ENCODE measurements at places on chromosomes 7 and 10.

- no peak for DNase-seq
These were observed 678.5 kb downstream of the KCNMA1 start for GRCh38 chr10:76959111-76959510.

- DNase-seq: no peak
These were observed 9.7 kb downstream of the ADGRA1 start for GRCh38 chr10:133097418-133097817.

DNA sequence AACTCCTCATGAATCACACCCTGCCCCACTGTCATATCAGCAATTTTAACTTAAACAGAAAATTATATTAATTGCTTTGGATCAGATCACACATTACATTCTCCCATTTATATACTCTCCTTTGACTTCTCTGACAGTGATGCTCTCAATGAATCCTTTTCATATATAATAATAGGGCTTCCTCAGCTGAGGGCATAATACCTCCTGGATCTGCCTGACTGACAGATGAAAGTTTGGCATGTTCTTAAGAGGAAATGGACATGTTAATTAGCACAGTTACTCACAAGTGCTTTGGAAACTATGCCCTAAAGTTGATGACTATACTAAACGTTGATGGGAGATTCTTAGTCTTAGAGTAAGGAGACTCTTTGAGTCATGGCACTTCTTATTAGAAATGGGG, 478.2 kb upstream of the LRRN3 start:
- no peak for DNase-seq

GRCh38 chr10:28082316-28082715, 83.4 kb upstream of the ODAD2 start:
- DNase-seq: no peak

DNA sequence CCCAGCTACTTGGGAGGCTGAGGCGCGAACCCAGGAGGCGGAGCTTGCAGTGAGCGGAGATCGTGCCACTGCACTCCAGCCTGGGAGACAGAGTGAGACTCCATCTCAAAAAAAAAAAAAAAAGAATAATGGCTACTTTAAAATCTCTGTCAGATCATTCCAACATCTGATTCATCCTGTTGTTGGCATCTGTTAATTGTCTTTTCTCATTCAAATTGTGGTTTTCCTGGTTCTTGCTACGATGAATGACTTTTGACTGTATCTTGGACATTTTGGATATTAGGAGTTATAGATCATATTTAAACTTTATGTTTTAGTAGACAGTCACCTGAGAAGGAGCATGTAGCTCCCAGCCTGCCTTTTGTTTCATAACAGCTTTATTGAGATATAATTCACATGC, 8.5 kb downstream of the TPST1 start:
- no peak for DNase-seq

DNA sequence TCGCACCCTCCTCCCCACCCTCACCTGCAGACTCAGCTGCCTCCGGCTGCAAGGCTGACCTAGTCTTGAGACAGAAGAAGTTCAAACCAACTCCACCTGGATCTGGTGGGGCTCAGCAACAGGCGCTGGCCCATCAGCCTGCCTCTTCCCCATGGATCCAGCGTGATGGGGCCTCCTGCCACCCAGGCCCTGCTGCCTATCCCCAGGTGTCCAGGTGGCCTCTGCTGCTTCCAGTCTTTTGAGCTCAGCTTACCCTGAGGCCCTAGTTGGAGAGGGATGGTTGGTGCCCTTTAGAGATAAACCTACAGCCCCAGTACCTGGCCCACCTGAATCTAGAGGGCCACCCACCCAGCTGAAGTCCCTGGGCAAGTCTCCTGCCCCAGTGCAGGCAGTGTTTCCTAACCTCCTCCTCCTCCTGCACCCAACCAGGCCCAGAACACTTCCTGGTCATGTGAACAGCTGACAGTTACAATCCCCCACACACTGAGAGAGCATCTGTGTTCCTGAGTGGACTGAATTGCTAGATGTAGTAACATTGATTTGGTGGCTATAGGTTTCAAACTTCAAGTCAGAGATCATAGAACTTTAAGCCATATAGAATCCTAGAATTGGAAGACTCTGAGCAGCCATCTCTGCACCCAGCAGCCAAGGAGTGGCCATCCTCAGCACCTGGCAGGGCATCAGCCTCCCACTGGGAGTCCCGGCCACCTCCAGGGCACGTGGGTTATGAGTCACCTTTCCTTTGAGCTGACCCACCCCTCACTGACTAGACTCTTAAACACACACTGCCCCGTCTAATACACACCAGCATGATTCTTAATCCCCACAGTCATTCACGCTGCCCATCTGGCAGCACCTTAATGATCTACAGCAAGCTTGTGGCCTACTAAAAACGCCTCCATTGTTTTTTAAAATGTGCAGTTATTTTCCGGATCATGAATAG, 51.9 kb downstream of the ALOX5 start:
- no peak for DNase-seq

- no peak for DNase-seq
These were observed 285.8 kb upstream of the CACNA2D1 start for GRCh38 chr7:82729172-82730030.

DNA sequence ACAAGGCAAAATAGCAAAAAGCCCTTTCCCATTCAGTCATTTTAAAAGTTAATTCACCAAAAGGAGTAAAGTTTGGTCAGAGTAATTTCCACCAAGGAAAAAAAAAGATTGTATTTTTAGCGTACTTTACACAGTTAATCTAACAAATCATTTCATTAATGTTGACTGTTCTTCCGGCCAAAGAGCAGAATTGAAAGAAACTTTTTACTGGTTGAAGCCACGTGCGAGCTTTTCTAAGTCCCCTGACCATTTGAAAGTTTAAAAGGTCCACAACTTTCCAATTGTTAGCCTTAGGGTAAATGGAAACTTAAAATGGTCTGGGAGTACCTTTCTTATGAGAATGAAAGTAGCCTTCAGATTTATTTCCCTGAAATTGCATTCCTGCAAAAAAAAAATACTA, 296.7 kb downstream of the ARL4A start:
- no peak for DNase-seq

GRCh38 chr7:53110425-53110824, 75.0 kb downstream of the POM121L12 start:
- DNase-seq: no peak

GRCh38 chr7:86833360-86833759, 189.7 kb downstream of the GRM3 start:
- no peak for DNase-seq

GRCh38 chr10:78429984-78430383, 396.3 kb downstream of the RPS24 start:
- no peak for DNase-seq

- DNase-seq: no peak
These were observed 324.9 kb downstream of the LRRTM3 start for GRCh38 chr10:67250686-67251085.

- DNase-seq: no peak
These were observed 296.4 kb upstream of the MKLN1 start for GRCh38 chr7:131031099-131031868.

- DNase-seq: no peak
These were observed 21.9 kb downstream of the ATXN7L1 start for GRCh38 chr7:105854498-105854897.

- DNase-seq: no peak
These were observed 266.6 kb downstream of the POLR1F start for GRCh38 chr7:19442016-19442785.

DNA sequence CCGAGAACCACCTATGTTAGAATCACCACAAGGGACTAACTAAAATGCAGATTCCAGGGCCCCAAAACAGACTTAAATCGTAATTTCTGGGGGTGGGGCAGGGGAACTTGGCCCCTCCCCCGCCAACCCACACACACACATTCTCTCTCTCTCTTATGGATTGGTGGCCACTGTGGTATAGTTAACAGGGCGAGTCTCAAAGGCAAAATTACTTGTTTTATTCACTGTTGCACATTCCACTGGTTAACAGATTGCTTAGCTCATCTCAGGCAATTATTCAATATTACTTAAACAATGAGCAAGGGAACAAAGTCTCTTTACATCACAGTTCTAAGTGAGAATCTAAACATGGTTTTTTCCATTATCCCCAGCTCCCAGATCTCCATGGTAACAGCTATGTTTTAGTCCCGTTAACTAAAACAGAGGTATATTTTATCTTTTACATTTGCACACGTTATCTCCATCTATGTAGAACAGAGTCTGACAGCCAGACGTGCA, 38.5 kb downstream of the IGF2BP3 start:
- DNase-seq: no peak

DNA sequence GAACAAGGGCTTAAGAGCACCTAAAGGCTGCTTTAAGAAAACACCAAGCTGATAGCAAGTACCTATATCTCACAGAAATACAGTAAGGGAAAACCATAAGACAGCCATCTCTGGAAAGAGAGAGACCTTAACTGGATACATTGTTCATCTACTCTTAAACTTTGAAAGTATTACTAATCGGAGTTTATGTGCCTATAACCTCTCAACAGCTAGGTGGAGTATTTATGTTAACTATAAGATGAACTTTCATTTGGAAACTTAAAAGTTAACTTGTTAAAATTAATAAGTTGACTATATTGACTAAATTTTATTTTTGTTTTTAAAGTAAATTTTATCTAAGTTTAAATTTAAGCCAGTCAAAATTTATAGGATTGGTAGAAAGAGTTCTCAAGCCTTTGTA, 90.6 kb downstream of the USP6NL start:
- no peak for DNase-seq

- DNase-seq: no peak
These were observed 8.8 kb upstream of the ZNF503 start for GRCh38 chr10:75410132-75411005.

DNA sequence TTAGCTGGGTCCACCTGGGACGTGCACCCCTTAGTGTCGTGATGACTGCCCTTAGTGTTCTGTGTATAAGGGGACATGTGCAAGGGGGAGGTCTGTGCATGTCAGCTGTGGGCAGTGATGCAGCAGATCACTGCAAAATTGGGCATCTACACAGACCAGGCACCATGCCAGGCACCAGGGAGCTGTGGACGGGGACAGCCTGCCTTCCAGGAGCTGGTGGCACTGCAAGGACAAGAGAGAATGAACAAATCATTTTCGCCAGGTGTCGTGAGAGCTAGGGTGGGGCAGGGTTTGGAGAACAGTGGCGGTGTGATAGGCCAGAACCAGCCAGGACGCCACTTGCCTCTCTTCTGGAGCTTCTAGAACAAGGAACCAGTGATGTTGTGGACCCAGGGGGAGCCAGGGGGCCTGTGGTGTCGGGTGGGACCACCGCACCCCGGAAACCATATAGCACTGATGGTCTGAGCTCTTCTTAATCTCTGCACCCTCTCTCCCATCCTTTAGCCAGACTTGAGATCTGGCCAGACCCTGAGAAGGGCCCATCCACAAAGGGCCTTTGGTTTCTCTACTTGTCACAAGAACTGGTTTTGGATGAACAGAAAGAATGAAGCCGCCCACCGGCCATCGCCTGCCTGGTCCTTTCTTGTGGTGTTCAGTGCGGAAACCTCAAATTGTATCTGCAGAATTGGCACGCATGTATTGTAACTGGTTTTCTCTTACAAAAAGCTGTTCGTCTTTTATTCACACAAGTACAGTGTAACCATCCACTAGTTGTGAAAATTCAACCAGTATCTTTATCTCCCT, 30.7 kb downstream of the PRF1 start:
- DNase-seq: no peak

- no peak for DNase-seq
These were observed 26.2 kb upstream of the MSRB2 start for GRCh38 chr10:23069019-23069815.

DNA sequence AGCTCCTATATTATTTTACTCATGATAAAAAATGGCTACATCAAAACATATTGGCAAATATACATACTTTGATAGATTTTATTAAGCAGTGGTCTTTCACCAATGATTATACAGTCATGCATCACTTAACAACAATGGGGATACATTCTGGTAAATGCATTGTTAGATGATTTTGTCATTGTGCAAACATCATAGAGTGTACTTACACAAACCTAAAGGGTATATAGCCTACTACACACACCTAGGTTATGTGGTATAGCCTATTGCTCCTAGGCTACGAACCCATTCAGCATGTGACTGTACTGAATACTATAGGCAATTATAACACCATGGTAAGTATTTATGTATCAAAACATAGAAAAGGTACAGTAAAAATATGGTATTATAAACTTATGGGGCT, 98.9 kb upstream of the IL6 start:
- no peak for DNase-seq

DNA sequence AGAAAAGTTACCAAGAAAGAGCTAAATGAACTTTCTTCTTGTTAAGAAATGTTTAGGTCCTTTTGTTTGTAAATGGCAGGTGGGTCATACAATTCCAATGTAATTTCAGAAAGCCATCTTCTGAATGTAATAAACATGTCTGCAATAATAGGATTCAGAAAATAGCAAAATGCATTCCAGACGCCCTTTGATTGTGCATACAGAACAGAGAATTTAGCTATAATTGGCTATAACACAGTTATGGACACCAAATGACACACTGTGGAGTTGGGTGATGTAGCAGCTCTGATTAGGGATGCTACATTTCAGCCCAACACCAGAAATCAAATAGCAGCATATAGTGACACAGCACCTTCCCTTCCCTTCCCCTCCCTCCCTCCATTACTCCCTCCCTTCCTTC, 240.8 kb downstream of the SNX10 start:
- DNase-seq: no peak

DNA sequence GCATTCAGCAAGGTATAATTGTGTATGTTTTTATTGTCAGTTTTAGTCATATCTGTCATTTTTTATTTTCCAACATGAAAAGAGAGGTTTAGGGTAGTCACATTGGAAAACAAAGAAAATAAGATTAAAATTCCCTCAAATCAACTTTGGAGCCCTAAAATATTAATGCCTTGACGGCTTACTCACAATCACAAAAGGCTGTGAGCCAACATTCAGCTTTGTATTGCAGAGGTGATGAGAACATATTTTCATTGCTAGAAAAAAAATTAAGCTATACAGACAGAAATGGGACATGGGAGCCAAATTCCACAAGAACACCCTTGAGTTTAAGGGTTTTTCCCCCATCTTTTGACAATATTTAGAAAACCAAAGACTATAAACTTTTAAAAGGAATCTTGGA, 30.2 kb downstream of the CALD1 start:
- no peak for DNase-seq

DNA sequence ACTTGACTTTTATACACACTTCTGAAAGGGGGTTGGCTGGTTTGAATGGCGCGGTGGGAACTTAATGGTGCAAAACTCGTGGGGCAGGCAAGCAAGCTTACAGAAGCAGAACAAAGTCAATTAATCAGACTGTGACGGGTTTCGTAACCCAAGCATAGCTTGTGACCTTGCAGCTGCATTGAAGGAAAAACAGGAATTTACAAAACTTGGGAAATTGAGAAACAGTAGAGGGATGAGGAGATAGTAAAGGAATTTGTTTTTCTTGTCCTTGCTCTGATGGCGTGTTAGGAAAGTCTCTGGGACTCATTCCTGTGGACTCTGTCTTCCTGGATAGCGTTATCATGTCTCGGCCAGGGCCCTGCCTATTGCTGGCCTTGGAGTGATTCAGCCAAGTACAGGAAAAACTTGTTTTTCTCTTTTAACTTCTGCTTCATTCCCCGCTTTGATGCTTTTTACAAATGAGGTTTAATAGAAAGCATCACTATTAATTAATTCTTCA, 220.0 kb upstream of the KCND2 start:
- no peak for DNase-seq

DNA sequence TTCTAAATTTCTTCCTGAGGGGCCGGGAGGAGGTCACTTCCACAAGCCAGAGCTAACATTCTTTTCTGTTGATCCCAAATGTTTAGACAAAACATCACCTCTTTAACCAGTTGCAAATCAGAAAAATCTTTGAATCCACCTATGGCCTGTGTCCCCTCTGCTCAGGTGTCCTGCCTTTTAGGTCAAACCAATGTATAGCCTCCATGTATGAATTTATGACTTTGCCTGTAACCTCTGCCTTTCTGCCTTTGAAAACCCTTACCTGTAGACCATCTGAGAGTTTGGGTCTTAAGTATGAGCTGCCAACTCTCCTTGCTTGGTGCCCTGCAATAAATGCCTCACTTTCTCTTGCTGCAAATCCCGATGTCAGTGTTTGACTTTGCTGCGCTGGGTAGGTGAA, 44.1 kb upstream of the MSRB2 start:
- DNase-seq: no peak
